ENCODE measurements at places on chromosomes 2 and 18.

DNA sequence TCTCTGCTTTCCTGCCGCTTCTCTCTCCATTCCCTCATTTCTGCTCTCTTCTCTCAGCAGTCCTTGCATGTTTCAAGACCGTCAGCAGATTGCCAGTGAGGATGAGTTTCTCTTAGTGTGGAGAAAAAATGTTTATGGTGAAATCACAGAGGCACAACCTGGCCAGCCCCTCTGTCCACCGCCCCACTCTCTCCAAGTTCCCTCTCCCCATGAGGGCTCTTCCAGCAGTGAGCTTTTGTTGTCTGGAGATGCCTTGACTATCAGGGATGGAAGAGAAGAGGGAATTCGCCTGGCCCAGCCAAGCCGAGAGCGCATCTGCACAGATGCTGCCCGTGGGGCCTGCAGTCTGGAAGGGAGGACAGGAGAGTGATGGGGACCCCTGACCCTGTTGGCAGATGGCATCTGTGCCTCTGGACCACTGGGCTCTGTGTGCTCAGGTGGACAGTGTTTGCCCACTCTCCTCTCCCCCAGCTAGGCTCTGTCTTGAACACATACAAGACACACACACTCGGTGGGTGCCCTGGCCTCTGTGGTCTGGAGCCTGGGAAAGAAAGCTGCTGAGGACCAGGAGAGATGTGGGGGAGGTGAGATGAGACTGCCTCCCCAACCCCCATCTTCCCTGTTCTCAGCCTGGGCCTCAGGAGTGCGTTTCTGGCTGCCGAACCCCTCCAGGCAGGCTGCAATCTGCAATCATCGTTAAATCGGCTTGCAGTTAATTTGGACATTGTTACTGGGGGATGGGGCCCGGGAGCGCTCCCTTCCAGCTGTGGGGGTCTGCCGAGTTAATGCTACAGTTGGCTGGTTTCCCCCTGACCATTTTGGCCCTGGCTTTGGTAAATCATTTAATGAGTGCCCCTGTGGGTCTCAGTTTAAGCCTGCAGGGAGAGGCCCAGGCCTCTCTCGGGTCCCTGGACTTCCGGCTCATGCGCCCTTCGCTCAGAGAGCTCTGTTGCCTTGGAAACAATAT lies 4.5 kb downstream of the ITM2C start:
- no peak for DNase-seq

- no peak for DNase-seq
Observed at GRCh38 chr2:26986576-26986975, 16.1 kb downstream of the MAPRE3 start.

- DNase-seq: peak; percentile 84
Observed at GRCh38 chr2:65070172-65070830, 14.1 kb downstream of the CEP68 start.

- DNase-seq: no peak
Observed at GRCh38 chr18:51278045-51278649, 80.7 kb upstream of the MEX3C start.

DNA sequence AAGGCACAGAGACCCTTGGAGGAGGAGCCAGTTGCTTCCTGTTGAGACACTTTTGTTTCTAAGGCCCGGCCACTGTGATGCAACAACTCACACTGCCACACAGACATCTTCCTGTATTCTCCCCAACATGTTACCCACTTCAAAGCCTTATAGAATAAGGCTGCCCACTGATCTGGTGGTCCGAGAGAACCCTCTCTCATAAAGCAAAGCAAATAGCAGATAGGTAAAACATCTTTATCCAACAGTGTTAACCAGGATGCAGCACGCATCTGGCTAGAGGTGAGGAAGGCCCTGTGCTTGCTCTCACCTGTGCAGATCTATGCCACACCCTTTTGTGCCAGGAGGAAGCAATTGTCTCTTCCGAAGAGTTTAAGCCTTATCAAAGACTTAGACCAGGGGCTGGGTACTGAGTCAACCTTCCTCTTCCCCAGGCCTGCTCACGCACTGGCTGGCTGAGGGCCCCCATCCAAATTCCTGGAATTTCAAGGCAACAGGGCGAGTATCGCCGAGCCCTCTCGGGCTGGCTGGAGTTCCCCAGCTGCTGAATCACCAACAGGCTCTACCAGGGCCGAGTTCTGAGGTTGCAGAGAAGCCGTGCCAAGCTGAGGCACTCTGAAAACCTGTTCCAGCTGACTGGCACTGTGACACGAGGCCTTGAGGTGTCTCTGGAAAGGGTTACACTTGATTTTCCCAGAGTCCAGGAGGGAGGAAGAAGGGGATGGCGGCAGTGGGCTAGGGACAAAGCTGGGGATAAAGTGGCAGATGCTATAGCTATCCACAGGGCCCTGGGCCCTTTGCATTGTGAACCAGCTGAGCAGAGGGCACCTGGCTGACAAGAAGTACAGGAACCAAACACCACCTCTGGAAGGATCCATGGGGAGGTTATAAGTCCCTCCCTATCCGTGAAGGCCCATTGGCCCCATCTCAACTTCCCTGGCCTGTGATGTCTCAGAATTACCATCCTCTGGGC lies 29.3 kb downstream of the TGFA start:
- DNase-seq: peak; percentile 87

DNA sequence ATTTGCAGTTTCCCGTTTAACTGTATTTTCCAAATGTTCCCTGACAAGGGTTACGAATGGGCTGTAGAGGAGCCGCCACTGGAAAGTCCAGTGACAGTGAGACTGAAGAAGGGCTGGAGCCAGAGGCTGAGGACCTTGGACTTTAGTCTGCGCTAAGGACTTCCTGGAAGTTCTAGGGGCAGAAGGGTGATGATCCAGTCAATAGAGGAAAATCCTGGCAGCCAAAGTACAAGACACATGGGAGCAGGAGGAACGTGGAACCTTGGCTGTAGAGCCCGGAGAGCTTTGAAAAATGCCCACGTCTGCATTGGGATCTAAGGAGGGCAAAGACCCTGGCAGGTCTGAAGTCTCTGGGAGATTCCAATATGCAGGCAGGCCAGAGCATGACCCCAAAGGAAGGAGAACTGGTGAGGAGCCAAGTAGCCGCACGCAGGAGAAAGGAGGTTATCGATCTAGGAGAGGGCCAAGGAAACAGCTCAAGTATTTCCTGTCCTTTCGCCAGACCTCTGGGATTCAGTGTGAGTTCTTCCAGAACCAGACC lies 28.5 kb downstream of the MBP start:
- DNase-seq: no peak

GRCh38 chr2:118848381-118849225 lies 1.2 kb upstream of the EN1 start:
- DNase-seq: no peak

DNA sequence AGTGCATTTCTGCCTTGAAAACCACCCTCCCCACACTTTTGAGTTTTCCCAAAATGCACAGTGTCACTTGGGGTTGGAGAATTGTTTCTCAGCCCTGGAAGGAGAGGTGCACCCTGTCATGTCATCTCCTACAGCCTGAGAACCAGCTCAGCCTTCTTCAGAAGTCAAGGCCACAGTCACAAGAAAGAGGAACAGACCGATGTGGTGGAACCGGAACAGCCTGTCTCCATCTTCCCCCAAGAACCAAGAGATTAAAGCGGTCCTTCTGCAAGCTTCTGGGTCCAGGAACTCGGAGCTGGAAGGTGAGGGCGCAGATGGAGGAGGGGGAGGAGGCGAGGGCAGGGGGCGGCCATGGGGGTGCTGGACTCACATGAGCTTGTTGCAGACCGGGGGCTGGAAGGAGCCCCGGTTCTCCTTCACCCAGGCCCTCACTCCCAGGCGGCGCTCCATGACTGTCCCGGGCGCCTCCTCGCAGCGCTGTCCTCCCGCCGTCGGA lies 248 bp downstream of the HAAO start:
- DNase-seq: no peak

GRCh38 chr18:8707556-8708300 lies 2.4 kb downstream of the MTCL1 start:
- DNase-seq: no peak

DNA sequence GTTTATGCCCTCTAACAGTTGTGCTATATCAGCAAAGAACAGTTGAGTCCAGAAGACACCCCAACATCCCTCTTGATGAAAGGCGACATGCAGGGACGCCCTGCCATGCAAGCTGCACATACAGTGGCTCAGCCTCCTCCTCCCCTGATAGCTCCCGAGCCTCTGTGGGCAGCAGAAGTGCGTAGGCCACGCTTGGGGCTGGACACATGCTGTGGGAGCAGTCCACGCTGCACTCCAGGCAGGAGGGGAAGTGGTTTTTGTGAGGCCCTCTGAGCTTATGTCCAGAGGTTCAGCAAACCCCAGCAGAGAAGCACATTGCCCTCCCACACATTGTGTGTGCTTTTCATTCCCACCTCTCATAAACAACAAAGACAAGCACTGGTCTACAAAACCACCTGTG lies 162.1 kb downstream of the SEPTIN10 start:
- no peak for DNase-seq

Data from lower leg skin (tissue), 4 donors.